Dermis microvascular lymphatic vessel endothelial cell (primary cell): ENCODE measurements at places on chromosomes 1 and 21.

DNA sequence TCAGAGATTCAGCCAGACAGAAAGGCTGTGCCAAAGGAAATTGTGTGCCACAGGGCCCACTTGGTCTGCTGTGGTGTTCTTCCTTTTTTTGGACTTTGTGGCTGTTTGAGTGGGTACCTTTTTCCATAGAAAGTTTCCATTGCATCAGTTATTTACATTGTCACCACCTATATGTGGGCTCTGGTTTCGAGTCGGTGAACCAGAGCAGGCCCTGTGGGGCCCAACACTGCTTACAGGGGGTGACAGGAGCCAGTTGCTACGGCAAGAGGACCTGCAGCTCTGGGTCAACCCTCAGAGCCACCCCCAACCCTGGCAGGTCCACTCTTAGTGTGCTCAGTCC lies 157.0 kb upstream of the EDN2 start:
- DNase-seq = no peak

GRCh38 chr1:209839875-209840546 lies 12.2 kb downstream of the UTP25 start:
- peak; percentile 96 for DNase-seq

GRCh38 chr1:23167353-23168078 lies 1.1 kb downstream of the LUZP1 start:
- peak; percentile 39 for DNase-seq

GRCh38 chr1:81982523-81982922 lies 181.8 kb downstream of the ADGRL2 start:
- DNase-seq = no peak

- DNase-seq = no peak
Measured at GRCh38 chr1:211490038-211490678, 1.8 kb downstream of the RD3 start.

- DNase-seq = no peak
Measured at GRCh38 chr1:200880212-200880611, 7.4 kb downstream of the GPR25 start.

- no peak for DNase-seq
Measured at GRCh38 chr1:30188999-30189398, 534.4 kb downstream of the MATN1 start.

GRCh38 chr1:94236013-94236491 lies 1.3 kb downstream of the ARHGAP29 start:
- no peak for DNase-seq

DNA sequence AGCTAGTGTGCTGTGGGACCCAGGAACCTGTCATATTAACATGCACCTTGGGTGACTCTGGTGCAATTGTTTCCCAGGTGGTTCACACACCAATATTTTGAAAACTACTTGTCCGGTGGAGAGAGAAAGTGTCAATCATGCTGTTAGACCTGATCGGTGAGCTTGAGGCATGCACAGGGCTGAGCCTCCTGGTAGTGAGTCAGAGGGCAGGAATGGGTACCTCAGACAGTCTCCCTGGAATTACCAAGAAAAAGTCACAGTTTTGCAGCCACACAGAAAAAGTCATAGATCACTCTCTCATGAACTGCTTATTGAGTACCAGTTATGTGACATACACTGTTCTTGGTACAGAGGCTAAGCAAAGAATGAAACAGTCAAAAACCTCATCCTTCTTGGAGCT lies 140.1 kb upstream of the NFIA start:
- no peak for DNase-seq

- DNase-seq = no peak
Measured at GRCh38 chr1:158099185-158099584, 81.5 kb upstream of the CD1D start.

- DNase-seq = peak; percentile 60
Measured at GRCh38 chr1:6724517-6725141, 23.0 kb upstream of the DNAJC11 start.

DNA sequence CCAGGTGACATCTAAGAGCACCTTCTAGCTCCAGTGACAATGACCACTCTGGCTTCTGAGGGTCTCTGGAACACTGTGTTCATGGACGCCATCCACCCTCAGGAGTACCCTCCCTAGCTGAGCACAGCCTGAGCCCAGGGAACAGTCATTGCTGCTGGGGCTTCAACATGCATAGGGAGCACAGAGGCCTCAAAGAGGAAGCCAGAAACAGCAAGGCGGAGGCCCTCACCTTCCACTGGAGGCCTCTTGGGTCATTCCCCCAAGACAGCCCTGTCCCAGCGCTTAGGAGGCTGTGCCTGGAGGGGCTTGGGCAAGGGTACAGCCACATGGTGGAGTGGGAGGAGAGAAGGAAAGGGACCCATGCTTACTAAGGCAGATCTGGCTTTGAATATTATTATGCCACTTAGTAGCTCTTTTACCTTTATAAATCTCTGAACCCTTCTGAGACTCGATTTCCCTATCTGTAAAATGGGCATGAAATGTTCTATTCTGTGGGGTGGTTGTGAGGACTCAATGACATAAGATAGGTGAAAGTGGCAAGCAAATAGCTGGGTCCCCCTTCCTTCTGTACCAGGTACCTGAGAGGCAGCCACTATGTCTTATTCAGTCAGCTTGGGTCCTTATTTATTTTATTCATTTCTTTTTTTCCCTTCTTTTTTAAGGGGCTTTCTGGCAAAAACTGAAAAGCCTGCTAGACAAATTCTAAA lies 32.8 kb downstream of the PTAFR start:
- DNase-seq = no peak

DNA sequence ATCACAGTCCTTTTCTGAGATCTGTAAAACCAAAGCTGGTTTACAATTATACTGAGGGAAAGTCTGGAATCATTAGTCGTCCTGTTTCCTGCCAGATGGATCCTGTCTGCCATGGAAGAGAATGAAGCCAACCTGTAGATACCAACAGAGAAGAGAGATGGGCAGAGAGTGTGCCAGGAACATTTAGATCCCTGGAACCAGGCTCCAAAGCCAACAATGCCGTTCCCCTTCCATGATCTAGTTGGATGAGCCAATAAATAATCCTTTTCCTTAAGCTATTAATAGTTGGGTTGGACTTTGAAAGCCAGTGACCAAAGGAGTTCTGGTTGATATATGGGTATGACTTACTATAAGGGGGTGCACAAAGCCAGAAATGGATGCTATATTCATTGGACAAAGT lies 15.0 kb downstream of the CAPN8 start:
- no peak for DNase-seq

DNA sequence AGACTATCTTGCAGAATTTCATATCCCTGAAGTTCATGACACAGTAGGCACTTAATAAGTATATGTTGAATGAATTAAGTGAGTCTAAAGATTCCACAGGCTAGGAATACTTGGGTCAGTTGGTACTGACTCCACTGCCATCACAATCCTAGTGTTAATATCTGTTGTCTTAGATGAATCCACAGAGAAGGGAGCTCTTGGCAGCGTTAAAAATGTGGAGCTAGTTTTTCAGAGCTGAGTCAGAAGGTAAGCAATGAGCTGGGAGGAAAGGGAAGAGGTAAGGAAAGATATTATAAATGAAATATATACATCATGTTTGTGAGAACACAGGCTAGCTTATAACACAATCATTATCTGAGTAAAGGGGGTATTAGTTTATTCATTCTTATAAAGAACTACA lies 21.8 kb upstream of the GORAB start:
- DNase-seq = no peak

GRCh38 chr21:32523463-32523862 lies 61.9 kb downstream of the TCP10L start:
- DNase-seq = peak; percentile 45

DNA sequence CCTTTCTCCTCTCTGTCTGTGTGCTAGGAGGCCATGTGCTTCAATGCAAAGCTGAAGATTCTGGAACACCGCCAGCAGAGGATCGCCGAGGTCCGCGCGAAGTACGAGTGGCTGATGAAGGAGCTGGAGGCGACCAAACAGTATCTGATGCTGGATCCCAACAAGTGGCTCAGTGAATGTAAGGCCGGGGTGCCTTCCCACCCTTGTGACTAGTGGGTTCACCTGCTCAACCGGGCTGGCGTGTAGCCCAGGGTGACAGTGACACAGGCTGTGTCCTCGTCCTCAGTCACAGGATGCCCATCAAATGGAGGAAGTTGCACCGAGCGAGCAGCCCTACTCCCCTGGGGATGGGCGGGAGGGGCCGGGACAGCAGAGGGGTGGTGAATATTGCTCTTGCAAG lies 544.1 kb downstream of the KIF26B start:
- no peak for DNase-seq

- DNase-seq = no peak
Measured at GRCh38 chr1:203096566-203096965, 10.8 kb upstream of the MYOG start.

- no peak for DNase-seq
Measured at GRCh38 chr1:229133811-229134210, 137.1 kb upstream of the RAB4A start.

DNA sequence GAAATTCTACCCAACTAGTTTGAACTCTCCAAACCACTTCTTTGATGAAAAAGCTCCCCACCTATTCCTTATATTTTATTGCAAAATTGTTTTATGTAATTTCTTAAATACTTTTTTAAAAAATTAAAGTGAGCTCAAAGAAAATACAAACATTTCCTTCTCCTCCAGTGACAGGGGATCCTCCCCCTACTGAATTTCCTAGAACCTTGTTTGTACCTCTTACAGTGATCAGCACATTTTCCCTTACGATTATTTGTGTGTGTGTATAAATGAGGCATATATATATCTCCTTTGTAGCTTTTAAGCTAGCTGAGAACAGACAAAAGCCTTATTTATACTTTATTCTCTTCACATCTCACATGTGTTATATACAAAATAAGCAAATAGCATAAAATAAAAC lies 44.4 kb downstream of the VAV3 start:
- DNase-seq = no peak

DNA sequence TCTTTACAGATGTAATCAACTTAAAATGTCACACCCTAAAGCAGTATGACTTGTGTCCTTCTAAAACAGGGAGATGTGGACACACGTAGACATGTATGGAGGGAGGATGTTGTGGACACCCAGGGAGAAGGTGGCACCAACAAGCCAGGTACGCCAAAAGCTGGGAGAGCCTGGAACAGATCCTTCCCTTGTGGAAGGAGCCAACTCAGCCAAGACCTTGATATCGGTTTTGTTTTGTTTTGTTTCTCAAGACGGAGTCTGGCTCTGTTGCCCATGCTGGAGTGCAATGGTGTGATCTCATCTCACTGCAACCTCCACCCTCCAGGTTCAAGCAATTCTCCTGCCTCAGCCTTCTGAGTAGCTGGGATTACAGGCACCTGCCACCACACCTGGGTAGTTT lies 45.6 kb downstream of the CHAF1B start:
- no peak for DNase-seq

GRCh38 chr21:46394595-46395104 lies 64.0 kb upstream of the DIP2A start:
- no peak for DNase-seq

GRCh38 chr1:53270107-53270506 lies 31.8 kb upstream of the MAGOH start:
- DNase-seq = no peak

DNA sequence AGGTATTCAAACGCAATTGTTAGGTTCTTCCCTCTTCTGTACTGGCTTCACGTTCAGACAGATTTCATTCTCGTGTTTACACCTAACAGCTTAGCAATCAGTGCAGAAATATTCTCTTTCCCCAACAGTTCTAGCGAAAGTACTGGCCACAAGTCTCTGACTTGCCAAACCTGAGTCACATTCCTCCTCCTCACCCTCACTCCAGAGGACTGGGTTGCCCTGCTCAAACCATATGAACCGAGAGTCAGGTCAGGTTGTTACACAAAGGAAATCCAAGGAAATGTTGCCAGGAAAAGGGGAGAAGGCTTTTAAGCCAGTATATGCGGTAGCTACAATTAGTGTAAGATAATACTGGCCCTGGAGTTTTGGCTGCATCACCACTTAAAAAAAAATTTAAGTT lies 282.5 kb downstream of the RGS7 start:
- no peak for DNase-seq

- DNase-seq = no peak
Measured at GRCh38 chr1:65564493-65564892, 144.0 kb downstream of the LEPR start.

- no peak for DNase-seq
Measured at GRCh38 chr1:53807916-53808315, 30.2 kb downstream of the NDC1 start.

- no peak for DNase-seq
Measured at GRCh38 chr1:33337441-33337840, 16.5 kb upstream of the A3GALT2 start.

GRCh38 chr1:188129856-188130838 lies 1301.4 kb downstream of the PLA2G4A start:
- DNase-seq = no peak

- DNase-seq = no peak
Measured at GRCh38 chr1:232707142-232707541, 77.2 kb upstream of the SIPA1L2 start.

DNA sequence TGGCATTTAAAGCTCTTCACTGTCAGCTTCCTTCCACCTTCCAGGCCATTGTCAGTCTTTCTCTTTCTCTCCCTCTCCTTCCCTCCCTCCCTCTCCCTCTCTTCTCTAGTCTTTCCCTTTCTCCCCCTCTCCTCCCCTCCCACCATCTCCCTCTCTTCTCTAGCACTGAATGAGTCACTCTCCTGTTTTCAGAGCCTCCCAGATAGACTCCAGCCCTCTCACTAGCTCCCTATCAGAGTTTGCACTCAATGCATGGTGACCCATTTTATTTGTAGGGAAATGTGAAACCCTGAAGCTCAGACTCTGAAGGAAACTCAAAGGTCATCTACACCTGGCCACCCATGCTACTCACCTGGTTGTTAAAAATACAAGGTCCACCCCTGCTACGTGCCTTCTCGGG lies 4.4 kb upstream of the MATN1 start:
- DNase-seq = no peak

DNA sequence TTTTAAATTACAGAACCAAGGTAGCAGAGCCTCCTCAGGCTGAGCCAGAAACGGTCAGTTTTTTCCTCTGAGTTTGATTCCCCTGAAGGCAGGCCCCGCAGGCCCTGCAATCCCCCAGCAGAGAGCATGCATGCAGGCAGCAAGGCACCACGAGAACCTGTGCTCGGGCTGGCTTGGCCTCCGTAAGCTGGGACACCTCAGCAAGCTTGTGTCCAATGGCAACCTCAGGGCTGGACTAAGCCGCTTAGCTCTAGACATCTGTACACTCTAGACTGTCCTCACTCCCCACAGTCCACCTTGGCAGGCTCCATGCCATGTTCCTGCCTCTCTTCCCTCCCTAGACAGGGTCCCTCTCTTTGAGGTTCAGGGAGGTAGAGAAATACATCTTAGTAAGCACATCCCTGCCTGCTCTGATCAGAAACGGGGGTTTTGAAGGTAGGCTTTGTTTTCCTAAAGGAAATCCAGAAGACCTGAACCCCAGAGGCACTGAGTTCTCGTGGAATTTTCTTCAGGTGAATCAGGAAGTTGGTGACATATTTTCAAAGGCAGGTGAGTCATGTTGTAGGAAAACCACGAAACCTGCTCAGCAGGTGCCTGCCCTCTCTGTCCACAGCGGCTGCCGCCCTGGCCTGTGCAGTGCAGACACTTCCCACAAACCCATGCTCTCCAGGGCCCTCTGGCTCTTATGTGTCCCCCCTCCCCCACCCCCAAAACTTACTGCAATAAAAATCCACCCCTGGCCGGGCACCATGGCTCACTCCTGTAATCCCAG lies 7.0 kb downstream of the TMEM63A start:
- no peak for DNase-seq

GRCh38 chr1:220511179-220511578 lies 16.8 kb upstream of the MARK1 start:
- DNase-seq = no peak
